ENCODE measurements at places on chromosomes 7 and 10.

- DNase-seq = no peak
These were observed 282.9 kb downstream of the PAXIP1 start for GRCh38 chr7:154720016-154720415.

DNA sequence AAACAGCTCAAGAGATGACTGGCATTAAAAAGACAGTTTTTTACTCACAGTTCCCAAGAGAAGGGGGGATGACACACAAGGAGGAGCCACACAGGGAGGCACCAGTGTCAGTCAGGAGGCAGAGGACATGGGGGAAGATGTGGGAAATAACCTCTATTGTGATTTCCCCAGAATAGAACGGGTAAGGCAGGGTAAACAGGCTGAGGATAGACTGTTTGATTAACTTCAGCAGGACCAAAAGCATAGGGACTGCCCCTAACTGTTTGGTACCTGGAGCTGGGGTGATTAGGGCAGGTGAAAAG, 60.7 kb downstream of the RAPGEF5 start:
- no peak for DNase-seq

DNA sequence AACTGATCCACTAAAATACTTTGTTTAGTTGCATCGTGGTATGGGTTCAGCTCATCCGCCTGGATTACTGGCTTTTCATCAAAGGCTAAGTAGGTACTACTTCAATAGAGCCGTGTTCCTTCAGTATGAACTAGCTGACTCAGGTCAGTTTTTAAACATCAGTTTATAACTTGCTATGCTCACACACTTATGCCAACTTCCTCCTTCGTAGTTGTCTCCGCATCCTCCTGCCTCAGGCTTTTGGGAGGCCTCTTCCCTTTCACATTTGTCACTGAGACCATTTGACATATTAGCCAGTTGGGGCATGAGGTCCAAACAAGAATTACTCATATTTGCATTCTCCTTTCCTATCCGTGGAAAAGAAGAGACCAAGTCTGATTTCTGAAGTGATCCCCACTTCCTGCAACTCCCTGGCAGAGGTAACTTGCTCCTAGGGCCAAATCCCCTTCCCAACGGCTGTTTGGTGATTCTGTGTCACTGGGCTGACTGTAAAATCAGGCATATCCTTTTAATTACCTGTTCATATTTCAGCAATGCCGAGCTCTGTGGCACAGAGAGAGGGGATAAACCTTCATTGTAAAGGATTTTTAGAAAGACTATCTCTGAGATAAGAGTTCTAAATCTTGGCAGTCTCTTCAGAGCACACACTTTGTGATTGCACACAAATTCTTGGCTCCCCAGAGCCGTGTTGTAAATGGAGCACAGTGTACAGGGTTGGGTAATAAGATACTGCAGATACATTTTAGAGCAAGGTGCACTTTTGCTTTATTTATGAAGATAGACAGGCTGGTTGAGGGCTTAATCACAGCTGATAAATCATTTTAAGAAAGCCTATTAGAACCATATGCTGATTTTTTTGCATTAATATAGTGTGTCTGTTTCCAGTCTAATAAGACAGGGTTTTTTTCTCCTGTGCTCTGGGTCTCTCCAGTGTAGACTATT, 108.0 kb downstream of the CREB5 start:
- DNase-seq = no peak

DNA sequence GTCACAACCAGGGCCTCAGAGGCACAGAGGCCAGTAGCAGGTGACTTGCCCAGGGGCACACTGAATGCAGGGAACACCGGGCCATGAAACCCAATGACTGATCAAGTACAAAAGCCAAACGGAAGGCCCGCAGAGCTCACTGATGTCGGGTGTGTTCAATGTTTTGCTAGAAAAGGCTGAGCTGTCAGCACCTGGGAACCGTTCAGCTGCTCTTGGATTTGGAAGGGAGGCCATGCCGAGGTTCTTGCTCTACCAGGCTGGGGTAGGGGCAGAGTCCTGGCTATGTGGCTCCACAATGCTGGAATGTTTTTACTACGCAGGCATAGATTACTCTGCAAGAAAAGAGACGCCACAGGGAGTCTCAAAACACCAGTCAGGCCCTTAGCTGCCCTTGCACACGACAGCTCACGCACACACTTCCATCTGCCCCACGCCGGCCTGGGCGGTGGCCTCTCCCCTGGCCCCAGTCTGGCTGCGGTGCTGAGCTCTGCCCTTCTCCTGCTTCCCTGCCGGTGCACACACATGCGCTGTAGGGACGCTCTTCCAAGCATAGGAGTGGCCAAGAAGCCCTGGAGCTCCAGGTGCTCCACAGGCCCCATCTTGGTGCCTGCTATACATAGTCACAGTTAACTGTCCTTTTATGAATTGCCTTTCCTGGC, 79.9 kb downstream of the ZRANB1 start:
- DNase-seq = no peak

- DNase-seq = no peak
These were observed 445.9 kb upstream of the LRRN3 start for GRCh38 chr7:110645060-110645459.

GRCh38 chr7:57505176-57505575, 55.2 kb downstream of the ZNF716 start:
- no peak for DNase-seq

DNA sequence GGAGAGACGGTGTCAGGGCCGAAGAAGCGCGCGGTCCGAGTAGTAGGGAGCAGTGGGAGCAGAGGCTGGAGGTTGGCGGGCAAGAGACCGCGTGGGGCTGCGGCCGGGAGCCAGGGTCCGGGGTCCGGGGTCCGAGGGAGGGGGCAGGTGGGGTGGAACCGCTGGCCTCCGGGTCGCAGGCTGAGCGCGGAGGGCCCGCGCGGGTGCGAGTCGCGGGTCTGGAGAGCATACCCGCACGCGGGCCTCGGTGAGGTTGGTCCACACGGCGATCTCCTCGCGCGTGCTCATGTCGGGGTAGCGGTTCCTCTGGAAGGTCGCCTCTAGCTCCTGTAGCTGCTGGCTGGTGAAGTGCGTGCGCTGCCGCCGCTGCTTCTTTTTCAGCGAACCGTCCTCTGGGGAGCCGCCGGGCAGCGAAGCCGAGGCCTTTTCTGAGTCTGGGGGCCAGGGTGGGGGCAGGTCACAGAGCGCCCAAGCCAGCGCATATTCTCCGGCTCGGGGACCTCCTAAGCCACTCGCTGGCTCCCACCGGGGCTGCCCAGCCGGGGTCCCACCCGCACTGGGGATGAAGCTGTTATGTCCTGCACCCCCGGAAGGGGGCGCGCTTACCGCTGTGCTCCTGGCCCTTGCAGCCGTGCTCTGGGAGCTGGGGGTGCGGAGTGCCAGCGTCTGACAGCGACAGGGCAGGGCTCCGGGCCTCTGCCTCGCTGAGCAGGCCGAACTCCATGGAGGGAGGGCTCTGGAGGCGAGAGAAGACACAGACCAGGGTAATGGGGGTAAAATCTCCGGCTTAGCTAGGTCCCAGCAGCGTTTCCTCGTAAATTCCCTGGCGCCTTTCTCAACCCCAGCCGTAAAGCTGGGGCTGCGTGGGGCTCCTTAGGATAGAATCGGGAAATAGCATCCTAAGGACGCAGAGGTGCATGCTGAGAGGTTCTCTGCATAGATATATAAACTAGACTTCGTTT, 5.5 kb downstream of the ELOVL3 start:
- no peak for DNase-seq

- no peak for DNase-seq
These were observed 382.0 kb upstream of the ADARB2 start for GRCh38 chr10:2119316-2119715.

- no peak for DNase-seq
These were observed 3.3 kb downstream of the TMEM229A start for GRCh38 chr7:124029396-124030188.

GRCh38 chr7:148828965-148829364, 55.1 kb downstream of the EZH2 start:
- no peak for DNase-seq

Measured in activated CD8-positive, alpha-beta memory T cell treated with anti-CD3 and anti-CD28 coated beads for 4 hours (primary cell).